NCI-H1436 treated with DMSO at 0.1 percent for 48 hours (cell line): ENCODE measurements at places on chromosomes 7 and 10.

- DNase-seq = no peak
These were observed 282.7 kb downstream of the POU6F2 start for GRCh38 chr7:39260279-39260844.

DNA sequence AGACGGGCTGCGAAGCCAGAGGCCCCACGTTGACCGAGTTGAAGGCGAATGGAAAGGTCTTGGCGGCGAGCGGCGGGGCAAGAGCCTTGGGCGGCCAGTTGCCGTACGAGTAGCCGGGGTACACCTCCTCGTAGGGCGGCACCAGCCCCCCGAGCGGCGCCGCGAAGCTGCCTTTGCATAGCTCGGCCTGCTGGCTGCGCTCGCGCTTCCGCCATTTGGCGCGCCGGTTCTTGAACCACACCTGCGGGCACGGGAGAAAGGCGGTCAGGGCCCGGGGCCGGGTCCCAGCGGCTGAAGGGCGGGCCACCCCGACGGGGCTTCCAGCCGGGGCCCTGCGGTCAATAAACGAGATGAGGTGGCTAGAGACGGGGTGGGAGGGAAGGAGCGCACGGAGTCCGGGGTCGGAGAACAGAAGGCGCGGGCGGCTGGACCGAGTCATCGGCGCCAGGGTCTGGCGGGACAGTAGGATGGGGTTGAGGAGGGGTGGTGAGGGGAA is 4.8 kb downstream of the ELOVL3 start:
- DNase-seq = no peak

- no peak for DNase-seq
These were observed 1295.1 kb downstream of the TYW1 start for GRCh38 chr7:68291710-68292109.

DNA sequence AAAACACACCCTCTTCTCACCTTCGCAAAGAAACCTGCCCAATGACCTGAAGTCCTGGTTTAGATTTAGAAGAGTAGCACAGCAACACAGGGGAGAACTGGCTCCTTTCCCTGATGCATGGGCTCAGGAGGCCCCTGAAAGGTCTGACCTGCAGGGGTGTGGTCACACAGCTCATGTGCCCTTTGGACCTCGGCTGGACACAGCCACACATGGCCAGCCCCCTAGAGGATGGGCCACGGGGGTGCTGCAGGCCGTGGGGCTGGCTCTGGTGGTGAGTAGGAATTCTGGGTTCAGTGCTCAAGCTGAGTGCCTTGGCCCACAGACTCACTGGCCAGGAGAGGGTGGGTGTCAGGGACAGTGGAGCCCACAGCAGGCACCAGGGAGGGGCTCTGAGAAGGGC is 118.5 kb upstream of the ADCY1 start:
- no peak for DNase-seq

- DNase-seq = no peak
These were observed 130.9 kb downstream of the MAD1L1 start for GRCh38 chr7:2101630-2102374.

- no peak for DNase-seq
These were observed 56.7 kb downstream of the IDE start for GRCh38 chr10:92517034-92517655.

- DNase-seq = no peak
These were observed 9.4 kb downstream of the ELFN1 start for GRCh38 chr7:1679326-1679965.

GRCh38 chr7:27110186-27111031 is 7.9 kb upstream of the HOXA2 start:
- no peak for DNase-seq

- no peak for DNase-seq
These were observed 23.0 kb upstream of the GRID1 start for GRCh38 chr10:86389441-86390193.

DNA sequence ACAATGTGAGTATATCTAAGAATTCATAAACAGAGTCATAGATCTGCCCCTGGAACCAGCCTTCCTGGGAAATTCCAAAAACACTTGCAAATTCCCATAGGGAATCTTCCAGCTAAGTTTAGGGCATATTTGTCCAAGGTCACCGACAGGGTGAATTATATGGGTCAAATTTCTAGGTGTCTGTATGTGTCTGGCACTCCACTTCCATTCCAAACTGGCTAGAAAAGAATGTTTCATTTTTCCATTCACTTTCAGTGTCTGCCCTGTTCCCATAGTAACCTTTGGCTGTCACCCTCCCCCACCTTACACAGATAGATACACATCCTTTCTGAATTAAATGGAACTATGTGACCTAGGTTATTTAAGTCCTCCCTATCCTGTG is 230.9 kb downstream of the CREB5 start:
- DNase-seq = no peak

DNA sequence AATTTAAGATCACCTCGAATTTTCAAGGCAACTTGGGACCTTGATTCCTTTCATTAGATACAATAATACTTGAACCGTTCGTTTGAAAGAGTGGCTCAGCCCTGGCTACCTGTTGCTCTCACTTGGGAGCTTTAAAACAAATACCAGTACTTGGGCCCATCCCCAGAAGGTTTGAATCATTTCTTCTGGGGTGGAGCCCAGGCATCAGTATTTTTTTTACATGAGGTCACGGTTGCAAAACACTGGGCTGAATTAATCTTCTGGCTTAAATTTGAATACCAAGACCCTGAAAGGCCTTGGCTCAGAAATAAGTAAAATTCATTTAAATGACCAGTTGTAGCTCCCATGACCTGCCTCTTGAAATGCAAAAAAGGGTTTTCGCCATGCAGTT is 214.9 kb downstream of the CREB5 start:
- no peak for DNase-seq

DNA sequence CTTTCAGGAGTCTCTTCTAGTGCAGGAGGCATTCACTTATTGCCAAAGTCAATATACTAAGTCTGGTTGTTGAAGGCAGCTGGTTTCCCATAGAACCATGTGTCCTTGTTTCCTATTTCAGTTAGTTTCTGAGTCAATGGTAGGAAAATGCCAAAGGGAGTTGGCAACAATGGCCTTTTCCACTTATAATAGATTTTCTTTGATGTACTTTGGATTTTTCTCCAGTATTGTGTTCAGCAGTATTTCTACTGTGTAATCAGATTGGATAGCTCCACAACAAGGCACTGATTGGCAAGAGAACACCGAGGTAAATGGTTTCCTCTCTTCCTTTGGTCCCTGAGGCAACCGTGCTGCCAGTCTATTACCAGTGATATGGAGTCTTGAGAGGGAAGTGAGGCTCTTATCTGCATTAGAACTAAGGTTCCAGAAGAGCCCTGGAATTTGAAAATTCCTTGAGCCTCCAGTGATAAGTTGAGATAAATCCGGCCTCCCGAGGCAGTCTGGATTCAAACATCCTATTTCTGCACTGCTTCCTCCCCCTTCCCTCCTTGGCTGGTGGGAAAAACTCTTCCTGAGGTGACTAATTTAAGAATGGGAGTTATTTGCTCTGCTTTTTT is 7.9 kb upstream of the SEPTIN7 start:
- DNase-seq = no peak

GRCh38 chr10:43262397-43262901 is 4.4 kb downstream of the RASGEF1A start:
- no peak for DNase-seq

- no peak for DNase-seq
These were observed 6.4 kb downstream of the CHST15 start for GRCh38 chr10:124086787-124087671.

DNA sequence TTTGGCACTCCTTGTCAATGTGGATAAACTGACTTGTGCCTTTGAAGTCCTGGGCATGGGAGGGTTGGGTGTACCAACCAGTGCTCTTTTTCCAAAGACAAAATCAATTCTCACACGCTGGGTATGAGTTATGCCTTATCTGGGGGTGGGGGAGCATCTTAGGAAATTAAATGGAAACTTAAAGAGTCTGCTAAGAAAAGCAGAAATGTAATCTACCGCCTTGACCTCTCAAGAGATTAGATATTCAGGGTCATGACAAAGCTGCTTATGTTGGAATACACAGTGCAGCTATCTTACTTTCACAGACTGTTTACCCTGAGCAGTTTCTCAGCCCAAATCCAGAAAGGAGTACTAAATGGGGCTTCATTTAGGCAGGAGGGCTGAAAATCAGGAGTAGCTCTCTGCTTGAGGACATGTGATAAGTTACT is 2.6 kb downstream of the MEST start:
- DNase-seq = no peak

- DNase-seq = no peak
These were observed 7.2 kb downstream of the CPA2 start for GRCh38 chr7:130273933-130274255.

- DNase-seq = no peak
These were observed 301.0 kb downstream of the SORCS1 start for GRCh38 chr10:106863549-106863948.

- DNase-seq = no peak
These were observed 74.9 kb upstream of the PPIF start for GRCh38 chr10:79272353-79272752.
